ENCODE measurements at places on chromosomes 16 and 17.

DNA sequence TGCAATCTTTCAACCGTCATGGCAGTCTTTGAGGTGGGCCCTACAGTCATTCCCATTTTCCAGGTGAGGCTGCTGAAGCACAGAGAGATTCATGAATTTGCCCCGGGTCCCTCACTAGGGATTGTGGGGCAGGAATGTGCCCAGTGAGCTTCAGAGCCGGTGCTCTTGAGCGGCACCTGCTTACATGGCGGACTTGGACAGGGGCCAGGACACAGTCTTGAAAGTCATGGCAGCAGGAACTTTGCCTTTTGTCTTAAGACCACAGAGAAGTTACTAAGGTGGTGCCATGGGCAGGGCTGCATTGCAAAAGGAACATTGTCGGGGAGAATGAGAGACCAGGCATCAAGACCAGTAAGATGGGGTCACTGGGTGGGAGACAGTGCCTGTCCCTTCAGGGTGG is 363.4 kb downstream of the FOXL1 start:
- no peak for DNase-seq

GRCh38 chr17:63495491-63495890 is 18.6 kb downstream of the ACE start:
- DNase-seq: no peak

GRCh38 chr16:1532081-1532760 is 1.2 kb upstream of the TMEM204 start:
- no peak for DNase-seq

DNA sequence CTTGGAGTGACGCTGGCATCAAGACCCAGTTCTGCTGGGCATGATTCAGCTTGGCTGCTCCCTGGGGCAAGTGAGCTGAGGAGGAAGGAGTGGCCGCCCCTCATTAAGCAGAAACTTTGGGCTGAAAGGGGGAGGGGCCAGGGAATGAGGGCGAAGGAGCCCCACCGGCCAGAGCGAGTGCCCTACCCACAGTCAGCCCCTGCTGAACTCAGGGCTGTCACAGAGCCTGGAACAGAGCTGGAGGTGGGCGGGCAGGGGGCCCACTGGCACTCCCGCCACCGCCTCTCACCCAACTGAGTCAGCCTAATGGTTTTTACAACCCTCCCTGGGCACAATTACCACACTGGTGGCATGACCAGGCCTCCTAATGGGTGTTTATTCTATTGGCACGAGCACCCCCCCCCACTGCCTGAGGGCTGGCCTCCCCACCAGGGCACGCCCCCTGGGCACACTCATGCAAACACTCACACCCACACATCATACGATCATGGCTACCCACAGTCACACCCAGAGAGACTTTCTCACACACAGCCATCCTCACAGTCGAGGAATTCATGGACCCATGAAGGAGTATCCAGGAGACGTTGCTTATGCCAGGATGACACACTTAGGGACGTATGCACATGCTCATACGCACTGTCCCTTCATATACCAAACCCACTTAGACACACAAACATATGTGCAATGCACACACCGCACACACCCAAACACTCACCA is 19.2 kb downstream of the UNC119 start:
- no peak for DNase-seq

- DNase-seq: no peak
Measured at GRCh38 chr17:15944759-15945526, at the start of gene ADORA2B. ADORA2B (plus strand) TSS chr17:15945130; CDS start chr17:15945249, 119 bp downstream.

- DNase-seq: no peak
Measured at GRCh38 chr17:8944083-8944482, 21.4 kb downstream of the PIK3R5 start.

DNA sequence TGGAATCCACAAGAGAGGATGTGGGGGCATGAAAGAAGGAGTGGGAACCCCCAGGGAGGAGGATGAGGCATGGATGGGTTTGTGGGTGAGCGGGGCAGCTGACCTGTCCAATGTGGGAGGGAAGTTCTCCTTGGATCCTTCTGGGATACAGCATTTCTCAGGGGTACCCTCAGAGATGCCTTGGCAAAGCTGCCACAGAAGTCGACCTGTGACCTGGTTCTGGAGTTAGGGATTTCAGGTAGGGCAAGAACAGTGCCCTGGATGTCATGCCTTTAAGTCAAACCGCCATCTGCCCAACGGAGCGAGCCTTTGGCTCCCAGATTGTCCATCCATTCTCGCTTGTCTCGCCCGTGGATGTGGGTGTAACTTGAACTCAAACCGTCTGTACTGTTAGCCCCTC is 30.0 kb downstream of the WSCD1 start:
- no peak for DNase-seq

- DNase-seq: no peak
Measured at GRCh38 chr16:10039220-10040096, 142.8 kb downstream of the GRIN2A start.

DNA sequence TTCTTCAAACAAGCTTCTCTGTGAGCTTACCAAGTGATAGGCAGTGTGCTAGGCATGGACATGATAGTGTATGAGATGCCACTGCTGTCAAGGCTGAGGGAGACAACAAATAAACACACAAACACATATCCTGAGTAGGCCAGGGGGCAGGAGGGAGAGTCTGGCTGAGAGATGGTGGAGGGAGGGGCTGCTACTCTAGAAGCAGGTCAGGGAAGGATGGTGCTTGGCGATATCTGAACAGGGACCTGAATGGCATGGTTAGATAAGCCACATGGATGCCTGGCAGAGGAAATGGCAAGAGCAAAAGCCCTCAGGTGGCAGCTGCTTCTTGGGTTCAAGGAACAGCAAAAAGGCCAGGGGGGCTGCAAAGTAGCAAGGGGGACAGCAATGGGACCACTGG is 8.6 kb upstream of the CHST6 start:
- no peak for DNase-seq

DNA sequence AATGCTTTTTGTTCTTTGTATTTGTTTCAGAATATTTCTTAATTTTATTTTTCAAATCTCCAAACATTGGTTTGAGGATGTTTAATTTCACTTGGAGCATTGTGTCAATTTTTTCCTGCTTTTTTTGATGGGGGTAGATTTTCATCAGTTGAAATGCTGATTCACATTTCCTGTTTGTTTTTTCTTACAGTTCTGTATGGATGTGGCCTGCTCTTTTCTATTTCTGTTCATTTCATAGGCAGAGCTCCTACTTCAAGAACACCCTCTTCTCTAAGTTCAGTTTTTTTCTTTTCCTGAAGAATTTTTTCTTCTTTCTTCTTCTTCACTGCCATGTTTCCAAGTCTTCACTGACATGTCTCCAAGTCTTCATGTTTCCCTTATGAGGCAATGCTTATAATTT is 8.8 kb downstream of the MBTD1 start:
- DNase-seq: no peak

GRCh38 chr17:29444589-29444988 is 54.4 kb downstream of the TAOK1 start:
- no peak for DNase-seq

- no peak for DNase-seq
Measured at GRCh38 chr16:24174504-24174903, 81.6 kb upstream of the CACNG3 start.

- no peak for DNase-seq
Measured at GRCh38 chr16:11135464-11135973, 120.5 kb downstream of the SOCS1 start.

DNA sequence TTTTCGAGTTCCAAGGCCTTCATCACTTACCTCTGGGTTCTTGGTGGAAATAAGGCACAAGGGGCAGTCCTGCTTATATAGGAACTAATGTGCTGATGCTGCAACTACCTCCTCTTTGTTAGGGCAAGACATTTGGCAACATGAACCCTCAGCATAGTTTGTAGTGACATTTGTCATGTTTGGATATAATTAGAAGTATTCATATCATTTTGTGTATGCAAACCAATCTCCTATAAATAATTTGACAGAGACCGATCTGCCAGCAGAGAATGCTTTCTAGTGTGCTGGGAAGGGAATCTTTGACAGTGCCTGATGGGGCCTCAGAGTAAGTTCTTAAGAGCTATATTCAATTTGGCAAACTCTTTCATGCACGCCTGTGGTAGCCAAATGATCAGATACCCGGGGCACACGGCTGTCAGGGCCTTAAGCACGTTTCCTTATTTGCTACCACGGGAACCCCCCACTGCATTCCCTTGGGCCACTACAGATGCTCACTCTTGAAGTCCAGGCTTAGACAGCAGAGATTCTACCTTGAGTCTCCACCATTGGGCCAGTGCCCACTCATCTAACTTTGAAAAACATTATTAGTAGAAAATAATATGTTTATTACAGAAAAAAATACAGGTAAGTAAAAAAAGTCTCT is at the start of gene MYH8:
MYH8 (minus strand) TSS at position 51 of the 643 bp plus-strand sequence. CDS start 1,723 bp downstream, outside the sequence.
- DNase-seq: no peak

GRCh38 chr17:72691017-72691416 is 401.5 kb downstream of the SLC39A11 start:
- DNase-seq: no peak

- no peak for DNase-seq
Measured at GRCh38 chr16:25199457-25199856, 17.3 kb upstream of the AQP8 start.

DNA sequence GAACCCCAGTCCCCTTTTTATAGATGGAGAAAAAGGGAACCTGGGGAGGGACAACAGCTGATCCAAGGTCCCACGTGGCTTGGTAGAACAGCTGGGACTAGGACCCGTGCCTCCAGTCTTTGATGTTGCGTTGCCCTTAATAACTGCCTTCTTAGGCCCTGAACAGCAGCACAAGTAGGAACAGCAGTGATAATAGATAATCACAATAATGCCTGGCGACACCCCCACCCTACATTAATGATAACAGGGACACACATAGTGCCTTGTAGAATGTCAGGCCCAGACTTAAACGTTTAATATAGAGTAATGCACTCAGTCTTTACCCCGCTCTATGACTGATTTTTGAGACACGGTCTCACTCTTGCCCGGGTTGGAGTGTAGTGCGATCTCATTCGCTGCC is 96.4 kb downstream of the ABCC6 start:
- no peak for DNase-seq

- DNase-seq: no peak
Measured at GRCh38 chr17:61542027-61542426, 49.0 kb downstream of the NACA2 start.

DNA sequence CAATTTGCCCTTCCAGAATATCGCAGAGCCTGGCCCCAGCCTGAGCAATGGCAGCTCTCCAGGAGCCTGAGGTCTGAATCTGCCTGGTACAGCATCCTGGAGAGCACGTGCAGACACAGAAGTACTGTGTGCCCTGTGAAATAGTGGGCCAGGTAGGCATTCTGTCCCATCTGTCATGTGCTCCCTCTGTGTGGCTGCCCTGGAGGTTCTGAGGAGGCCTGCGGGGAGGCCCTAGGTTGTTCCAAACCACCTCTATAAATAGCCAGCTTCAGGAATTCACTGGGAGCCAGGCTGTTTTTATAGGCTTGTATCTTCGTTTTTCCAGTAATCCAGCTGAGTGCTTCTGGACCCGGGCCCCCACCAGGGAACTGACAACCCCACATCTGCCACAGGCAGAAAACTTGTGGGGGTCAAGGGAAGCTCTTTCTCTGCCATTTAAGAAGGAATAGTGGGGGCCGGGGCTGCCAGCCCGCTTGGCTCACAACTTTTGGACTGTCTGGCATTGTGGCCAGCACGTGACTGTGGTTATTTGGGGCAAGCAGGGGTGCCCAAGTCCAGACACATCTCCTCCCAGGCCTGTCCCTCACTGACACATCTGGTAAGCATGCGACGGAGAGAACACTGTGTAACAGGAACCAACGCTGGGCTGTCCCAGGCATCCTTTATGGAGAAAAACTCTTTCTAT is 356.3 kb upstream of the TNRC6C start:
- DNase-seq: no peak

- no peak for DNase-seq
Measured at GRCh38 chr16:58057121-58057520, 31.6 kb downstream of the MMP15 start.

DNA sequence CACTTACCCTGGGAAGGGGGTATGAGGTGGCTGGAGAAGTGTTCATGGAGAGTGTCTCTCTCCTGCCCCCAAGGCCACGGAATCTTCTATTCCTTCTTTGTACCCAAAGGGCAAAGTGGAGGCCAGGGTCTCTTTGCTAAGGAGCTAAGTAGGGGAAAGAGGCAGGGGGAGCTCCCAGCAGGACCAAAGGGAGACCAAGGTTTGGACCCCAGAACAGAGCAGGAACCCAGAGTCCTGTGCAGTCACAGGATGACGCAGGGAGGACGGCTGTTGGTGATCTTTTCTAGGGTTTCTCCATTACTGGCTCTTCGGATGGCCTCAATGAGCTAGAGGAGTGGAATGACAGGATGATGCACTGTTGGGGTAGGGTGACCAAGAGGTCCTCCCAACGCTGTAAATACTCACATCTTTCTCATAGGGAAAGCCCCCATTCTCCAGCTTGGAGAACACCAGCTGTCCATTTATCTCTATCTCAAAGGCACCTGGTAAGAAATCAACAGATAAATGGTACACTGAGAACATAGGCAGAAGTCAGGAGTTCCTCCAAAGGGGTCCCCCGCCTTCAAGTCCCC is 966 bp downstream of the MIEN1 start:
- DNase-seq: no peak

- no peak for DNase-seq
Measured at GRCh38 chr16:3022684-3023414, 893 bp downstream of the HCFC1R1 start.

DNA sequence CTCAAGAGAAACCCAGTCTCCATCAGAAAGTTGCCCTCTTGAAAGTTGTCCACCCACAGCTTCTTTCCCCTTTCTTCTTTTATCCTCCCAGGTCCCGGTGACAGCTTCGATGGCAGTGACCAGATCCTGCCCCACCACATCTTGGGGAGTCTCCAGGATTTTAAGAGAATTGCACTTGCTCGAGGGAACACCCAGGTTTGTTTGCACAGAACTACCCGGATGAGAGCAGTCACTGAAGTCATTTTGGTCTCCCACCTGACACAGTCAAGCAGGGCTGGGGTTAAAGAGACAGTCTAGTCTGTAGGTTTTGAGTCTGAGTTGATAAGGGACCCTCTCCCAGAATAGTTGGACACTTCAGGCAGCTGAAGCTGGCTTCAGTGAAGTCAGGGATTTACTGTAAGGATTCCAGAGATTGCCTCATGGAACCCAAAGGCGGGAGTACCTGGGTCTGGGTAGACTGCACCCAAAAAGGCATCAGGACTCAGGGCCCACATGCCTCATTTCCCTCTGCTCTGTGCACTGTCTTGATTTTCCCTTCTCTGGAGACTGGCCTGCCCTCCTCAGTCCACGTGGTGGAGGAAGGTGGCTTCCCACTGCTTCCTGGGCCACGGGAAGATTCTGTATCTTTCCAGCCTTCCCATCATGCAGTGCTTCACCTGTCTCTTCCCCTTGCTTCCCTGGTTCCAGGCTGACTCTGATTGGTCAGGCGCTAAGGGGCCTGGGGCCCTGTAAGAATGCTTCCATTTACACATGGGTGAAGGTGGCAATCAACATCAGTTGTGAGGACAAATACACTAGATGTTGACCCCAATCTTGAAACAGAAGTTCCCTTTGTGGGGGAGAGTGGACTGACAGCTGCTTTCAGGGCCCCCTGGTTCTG is 9.5 kb downstream of the MYCBPAP start:
- no peak for DNase-seq
